ENCODE measurements at places on chromosomes 1 and 21. TPM values are rescaled to one million over a fixed set of nuclear protein-coding genes. Genes with fewer than 3 reads are reported as not detected.

DNA sequence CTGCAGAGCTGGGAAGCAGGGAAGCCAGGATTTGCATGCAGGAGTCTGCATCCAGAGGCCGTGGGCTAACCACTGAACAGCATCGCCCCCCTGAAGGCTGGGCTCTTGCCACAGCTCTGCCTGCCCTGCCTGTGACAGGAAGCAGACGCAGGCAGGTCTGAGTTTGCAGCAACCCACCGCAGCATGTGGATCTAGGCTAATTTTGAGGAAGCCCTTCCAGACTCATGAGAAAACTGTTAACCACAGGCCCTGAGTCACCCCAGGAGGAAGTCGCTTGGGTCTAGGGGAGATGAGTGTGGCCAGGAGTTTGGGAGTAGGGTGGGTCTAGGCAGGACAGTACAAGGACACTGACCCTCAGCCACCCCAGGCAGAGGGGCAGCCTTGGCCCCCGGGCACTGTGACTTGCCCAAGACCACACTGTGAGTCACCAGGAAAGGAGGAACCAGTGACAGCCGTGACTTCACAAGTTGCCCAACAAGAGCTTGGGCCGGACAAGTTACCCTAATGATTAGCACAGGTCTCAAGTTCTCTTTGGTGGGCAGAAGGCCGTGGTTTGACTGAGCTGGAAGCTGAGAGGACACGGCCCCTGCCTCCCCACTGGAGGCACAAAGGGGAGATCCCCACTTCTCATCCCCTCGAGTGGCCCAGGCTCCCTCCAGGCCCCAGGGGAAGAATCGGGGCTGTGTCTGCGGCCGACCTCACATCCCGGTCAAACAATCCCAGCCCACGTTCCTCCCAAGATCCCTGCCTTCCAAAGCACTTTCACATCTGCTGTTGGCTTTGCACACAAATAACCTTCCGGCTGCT lies 826 bp downstream of the LAPTM5 start:
- DNase-seq, result peak; percentile 68

DNA sequence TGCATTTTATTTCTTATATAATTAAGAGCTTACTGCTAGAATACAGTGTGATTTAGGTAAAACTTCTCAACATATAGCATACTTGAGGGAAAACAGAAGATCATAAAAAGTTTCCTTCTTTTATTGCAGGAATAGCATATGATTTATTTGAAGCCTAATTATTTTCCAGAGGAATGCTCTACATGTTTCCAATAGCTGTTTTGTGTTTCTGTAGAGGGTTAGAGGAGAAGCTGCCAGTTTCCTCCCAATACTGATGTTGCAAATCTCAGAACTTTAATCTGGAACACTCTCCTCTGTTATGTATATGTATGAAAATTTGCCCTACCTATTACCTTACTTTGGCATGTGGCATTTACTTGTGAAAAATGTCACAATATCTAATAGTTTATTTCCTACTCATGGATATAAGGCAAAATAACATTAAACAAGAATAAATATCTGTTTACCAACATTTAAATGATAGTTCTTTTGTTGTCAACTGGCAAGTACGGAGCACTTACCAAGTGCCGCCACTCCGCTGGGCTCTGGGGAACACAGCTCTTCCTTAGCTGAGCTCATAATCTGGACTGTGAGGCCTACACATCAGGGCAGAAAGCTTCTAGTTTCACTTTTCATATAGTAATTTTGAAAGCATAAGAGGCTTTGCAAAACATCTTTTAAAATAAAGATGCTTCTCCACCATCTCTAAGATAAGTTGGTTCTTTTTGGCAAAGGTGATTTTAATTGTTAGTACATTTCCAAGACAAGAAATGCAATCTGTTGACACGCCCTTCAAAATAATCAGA lies 239.8 kb upstream of the C1orf105 start:
- peak; percentile 42 for DNase-seq

GRCh38 chr1:164886101-164886500 lies 327.1 kb downstream of the PBX1 start:
- no peak for DNase-seq

DNA sequence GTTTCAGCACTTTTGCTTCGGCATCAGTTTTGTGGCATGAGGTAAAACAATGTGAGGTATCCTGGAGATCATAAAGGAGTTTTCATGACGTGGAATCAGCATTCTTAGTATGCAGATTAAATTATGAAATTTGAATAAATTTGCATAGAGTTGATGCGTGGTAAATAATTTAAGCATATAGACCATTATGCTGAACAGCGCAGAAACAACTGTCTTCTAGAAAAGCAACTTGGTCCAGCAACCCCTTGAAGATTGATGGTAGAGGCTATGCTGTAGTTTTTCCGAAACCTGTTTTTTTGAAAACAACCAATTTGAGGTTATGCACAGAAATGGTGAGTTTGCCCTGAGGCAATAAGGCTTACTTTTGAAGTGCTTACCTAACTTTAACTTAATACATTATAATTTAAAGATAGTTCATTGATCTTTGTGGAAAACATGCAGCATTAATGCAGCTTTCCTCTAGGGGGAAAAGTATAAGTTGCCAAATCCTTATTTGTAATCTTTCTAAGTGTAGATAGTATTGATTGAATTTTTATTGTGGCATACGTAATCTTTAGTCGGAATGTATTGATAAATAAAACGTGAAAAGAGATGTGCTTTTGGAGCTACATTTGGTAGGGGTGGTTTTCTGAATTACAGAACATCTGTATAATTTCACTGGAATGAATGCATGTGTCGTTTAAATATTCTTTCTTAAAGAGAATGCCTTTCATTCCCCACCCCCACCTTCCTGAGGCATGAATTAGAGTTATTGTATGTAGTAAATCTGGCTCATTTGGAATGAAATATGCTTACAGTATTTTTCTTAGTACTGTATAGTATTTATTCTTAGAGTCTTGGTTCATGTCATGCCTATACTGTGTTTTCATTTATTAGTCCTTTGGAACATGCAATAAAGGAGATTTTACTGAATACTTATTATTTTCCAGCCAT lies 3.8 kb downstream of the PRDM2 start:
- DNase-seq, result no peak

DUSP10 gene
- 1.7 TPM for total RNA-seq

- no peak for DNase-seq
These were observed 10.1 kb downstream of the HSPG2 start for GRCh38 chr1:21926814-21927532.

- DNase-seq, result no peak
These were observed 159.7 kb upstream of the B3GALT2 start for GRCh38 chr1:193346085-193346484.

GRCh38 chr1:224493269-224493668 lies 58.7 kb upstream of the WDR26 start:
- no peak for DNase-seq

VHLL gene
- total RNA-seq, result not detected

- DNase-seq, result no peak
These were observed 39.0 kb downstream of the FYB2 start for GRCh38 chr1:56780128-56780750.

DNA sequence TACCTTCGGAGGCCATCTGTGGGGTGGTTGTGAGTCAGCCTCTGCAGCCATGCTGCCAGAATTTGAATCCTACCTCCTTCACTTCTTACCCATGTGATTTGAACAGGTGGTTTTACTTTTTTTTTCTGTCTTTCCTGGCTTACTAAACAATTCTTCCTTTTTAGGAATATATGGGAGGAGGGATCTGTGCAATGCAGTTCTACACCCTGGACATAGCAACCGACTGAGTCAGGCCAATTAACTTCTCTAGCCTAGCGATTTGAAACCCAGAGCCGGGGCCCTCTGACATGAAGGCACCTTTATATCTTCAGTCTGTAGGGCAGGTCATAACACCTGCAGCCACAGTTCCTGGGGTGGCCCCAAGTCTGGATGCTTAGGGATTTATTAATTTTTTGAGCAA lies 83.6 kb downstream of the ST6GALNAC3 start:
- no peak for DNase-seq

DNA sequence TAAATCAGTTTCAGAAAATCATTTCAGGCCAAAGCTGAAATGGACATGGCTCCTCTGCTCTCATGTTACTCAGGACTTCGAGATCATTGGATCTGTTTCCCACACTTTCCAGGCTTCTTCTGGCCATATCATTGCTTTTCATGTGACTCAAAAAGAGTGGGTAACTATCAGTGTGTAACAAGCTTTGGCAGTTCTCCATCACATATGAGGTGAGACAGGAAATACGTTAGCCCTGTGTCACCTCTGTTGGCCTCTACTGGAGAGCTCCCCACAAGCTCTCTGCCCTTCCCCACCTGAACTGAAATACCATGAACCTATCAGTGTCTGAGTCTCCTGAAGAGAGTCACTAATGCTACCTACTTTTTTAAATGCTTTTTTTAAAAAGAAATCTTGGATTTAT lies 128.2 kb downstream of the LBR start:
- no peak for DNase-seq

RLF gene
- 12.3 TPM for total RNA-seq

- DNase-seq, result peak; percentile 88
These were observed 2.9 kb downstream of the MXRA8 start for GRCh38 chr1:1355416-1355815.

GRCh38 chr1:119475866-119476439 lies 31.1 kb upstream of the HSD3B1 start:
- DNase-seq, result peak; percentile 69

GRCh38 chr1:222004034-222004433 lies 262.1 kb upstream of the DUSP10 start:
- no peak for DNase-seq

DNA sequence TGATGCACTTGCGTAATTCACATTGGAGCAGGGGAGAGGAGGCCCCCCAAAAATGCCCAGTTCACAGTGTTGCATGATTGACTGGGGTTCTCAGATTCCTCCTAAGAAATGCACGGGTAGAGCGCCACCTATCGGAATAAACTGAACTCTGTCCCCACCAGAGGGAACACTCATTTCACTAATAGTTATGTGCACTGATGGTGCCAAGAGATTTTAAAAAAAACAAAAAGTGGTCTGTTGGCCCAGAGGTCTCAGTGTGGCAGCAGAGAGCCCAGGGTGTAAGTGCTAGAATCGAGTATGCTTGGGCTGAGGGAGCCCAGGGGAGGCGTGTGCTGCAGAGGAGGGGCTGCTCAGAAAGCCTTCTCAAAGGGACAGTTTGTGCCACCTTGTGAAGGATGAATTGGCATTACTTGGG lies 6.9 kb downstream of the PINK1 start:
- DNase-seq, result peak; percentile 49
